ENCODE measurements at places on chromosomes 12 and 14.

DNA sequence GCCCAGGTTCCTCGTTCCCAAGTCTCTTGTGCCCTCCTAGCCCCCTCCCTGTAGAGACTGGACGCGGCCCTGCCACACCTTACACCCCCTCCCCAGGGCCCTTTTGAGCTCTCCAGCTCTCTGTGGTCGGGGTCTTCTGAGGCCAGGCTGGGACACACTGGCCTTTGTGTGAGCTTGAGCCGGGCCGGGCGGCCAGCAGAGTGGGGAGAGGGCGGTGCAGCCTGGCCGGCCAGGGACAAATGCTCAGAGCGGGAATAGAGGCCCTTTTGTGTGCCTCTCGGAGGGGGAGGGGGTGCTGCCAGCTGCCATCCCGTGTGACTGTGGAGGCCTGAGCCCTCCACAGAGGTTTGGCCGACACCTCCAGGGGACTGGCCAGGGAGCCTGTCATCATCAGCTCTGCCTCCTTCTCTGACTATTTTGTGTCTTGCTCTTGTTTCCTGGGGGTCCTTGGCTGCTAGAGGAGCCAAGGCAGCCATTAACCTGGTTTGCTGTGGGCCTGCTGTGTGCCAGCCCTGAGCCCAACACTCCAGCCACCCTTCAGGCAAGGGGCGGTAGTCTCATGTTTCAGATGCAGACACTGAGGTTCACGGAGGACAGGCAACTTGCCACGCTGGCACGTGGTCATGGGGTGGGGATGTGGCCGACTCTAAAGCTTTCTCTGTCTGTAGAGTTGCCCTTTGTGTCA, 13.6 kb downstream of the FAM222A start:
- no peak for DNase-seq

DNA sequence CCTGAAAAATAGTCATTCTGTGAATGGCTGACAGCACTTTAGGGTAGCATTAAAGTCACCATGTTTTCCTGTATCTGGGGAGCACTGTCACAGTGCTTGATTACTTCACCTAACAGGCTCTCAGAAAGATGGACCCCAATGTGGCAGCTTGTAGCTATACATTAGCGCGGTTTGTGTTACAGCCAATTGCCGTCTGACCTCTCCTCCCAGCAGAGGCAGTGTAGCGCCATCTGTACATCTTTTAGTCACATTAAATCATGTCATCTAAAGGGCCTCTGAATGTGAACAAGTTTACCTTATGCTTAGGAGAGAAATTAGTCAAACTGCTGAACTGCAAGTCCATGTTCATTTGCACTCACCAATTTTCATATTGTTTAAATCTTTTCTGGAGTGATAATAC, 113.7 kb downstream of the LMO3 start:
- DNase-seq = no peak

DNA sequence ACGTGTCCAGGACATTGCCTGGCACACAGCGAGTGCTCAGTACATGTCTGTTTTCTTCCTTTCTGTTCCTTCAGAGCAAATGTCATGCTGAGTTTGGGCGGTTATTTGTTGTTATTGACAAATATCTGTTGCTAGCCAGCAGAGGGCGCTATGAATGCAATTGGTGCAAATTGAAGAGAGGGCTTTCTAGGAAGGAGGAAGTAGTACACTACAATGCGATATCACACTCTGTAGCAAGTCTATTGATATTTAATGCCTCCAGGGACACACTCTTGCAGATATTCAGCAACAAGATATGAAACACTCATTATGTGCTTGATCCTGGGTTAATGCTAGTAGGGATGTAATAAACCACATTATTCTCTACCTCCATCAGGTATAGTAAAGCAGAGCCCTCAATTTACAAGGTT, 267.3 kb upstream of the SRRM4 start:
- DNase-seq = peak; percentile 3

DNA sequence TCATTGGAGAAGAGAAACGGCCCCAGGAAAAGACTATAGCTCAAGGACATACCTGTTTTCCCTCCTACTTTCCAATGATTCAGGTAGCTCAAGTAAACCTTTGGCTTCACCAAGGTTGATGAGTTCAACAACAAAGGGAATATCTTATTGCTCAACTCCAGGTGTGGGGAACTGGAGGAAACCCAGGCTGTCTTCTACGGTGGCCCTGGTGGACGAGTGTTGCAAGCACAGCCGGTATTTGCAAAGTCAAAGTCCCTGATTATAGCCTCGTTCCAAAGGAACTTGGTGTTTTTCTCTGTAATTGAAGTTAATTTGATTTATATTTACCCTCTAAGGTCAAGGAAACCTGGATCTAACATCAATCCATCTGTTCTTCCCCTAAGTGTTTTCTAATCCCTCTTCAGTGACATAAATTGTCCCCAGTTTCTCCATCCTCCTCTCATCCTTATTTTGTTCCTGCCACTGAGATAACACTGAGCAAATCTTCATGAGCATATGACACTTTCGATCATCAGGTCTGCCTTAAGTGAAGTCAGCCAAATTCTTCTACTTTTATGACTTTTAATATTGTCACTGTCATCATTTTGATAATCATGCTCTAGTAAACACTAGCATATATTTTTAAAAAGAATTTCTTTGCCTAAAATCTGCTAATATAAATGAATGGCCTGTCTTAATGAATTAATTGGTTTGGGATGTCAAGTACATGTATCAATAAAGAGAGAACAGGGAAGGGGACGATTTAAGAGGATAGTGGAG, 174.6 kb upstream of the TBX3 start:
- no peak for DNase-seq

DNA sequence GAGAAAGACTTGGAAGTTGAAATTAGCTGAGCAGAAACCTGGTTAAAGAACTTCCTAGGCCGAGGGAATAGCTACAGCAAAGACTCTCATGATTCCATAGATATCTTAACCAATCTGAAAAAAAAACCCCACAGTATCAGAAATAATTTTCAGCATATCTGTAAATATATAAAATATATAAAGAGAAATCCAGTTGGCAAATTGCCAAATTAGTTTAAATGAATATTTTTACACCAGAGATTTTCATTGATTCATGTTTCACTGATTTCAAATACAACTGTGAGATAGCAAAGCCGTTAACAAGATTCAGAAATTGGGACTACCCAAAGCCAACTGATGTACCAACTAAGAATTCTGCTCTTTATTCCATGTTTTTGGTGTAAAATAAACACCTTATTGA, 6.8 kb upstream of the PTPRR start:
- no peak for DNase-seq

GRCh38 chr14:69891422-69891821, 12.2 kb downstream of the SMOC1 start:
- DNase-seq = no peak

DNA sequence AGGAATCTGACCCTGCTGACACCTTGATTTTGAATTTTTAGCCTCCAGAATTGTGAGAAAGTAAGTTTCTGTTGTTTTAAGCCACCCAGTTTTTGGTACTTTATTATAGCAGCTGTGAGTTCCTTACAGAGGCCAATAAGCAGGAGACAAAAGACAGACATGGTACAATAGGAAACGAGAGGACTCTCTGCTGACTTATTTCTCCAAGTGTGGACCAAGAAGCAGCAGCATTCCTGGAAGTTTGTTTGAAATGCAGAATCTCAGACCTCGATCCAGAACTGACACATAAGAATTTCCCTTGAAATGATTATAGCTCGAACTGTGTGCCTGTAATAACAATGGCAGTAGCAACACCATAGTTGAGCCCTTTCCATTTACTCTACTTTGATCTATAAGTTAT, 31.9 kb upstream of the LUM start:
- DNase-seq = no peak

- no peak for DNase-seq
Observed at GRCh38 chr12:27576667-27577347, 52.8 kb downstream of the PPFIBP1 start.

- DNase-seq = no peak
Observed at GRCh38 chr12:91859347-91859746, 286.3 kb downstream of the BTG1 start.

GRCh38 chr12:128693115-128693514, 130.6 kb downstream of the SLC15A4 start:
- DNase-seq = no peak

- DNase-seq = no peak
Observed at GRCh38 chr14:69633238-69633637, 21.8 kb downstream of the SUSD6 start.

- DNase-seq = peak; percentile 53
Observed at GRCh38 chr12:3885277-3886094, 12.3 kb upstream of the PARP11 start.

- DNase-seq = peak; percentile 5
Observed at GRCh38 chr12:68981516-68981915, 48.5 kb upstream of the CPM start.

DNA sequence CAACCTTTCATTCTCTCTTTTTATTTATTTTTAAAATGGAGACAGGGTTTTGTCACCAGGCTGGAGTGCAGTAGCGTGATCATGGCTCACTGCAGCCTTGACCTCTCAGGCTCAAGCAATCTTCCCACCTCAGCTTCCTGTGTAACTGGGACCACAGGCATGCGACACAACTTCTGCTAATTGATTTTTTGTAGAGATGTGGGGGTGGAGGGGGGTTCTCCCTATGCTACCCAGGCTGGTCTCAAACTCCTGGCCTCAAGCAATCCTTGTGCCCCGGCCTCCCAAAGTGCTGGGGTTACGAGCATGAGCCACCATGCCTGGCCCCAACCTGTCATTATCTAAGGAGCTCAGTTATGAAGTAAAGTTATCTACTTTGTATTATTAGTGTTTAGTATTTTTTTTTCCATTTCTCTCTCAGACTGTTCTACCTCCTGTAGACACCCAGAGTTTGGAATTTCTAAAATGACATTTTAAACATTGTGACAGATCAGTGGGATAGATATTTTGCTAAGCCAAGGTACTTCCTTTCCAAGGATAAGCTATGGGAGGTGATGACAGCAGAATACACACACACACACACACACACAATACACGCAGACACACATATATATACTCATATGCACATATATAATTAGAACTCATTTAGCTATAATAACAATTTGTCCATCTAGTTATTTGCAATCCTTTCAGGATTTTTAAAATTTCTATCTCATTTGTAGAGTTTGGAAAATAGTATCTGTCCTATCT, 2.1 kb upstream of the USP44 start:
- DNase-seq = no peak

- no peak for DNase-seq
Observed at GRCh38 chr14:90381999-90382451, 14.8 kb upstream of the CALM1 start.

- no peak for DNase-seq
Observed at GRCh38 chr14:92348154-92348553, 25.2 kb downstream of the SLC24A4 start.

DNA sequence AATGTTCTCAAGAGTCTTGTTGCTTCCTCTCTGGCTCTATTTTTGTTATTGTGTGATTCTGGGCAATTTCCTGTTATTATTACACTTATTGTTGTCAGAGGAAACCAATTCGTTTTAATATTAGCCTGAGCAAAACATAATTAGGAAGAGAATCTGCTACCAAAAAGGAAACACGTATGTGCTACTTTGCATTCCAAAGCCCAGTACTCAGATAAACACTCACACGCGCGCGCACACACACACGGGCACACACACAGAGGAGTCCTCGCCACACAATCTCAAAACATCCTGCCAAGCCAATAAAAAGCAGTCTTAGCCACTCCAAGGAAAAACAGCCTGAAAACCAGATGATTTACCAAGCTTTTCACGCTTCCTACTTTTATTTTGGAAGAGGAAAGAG, 400.7 kb downstream of the NUAK1 start:
- no peak for DNase-seq

- no peak for DNase-seq
Observed at GRCh38 chr12:53005215-53005985, 856 bp upstream of the EIF4B start.

- DNase-seq = no peak
Observed at GRCh38 chr12:50677858-50678257, 86.0 kb upstream of the ATF1 start.

GRCh38 chr12:44775901-44776300, 100.2 kb downstream of the NELL2 start:
- no peak for DNase-seq

DNA sequence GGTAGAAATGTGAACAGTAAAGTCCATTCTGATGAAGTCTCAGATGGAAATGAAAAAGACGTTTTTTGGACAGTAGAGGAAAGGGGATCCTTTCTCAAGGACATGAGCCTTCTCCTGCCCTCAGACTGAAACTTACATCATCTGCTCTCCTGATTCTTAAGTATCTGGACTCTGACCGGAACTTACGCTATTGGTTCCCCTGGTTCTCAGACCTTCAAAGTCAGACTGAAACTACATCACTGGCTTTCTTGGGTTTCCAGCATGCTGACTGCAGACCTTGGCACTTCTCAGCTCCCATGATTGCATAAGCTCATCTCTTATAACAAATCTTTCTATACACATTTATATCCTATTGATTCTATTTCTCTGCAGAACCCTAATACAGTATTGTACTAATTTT, 291.0 kb downstream of the SNAPC1 start:
- no peak for DNase-seq

GRCh38 chr14:106460916-106461315, 934.5 kb downstream of the TMEM121 start:
- DNase-seq = no peak

DNA sequence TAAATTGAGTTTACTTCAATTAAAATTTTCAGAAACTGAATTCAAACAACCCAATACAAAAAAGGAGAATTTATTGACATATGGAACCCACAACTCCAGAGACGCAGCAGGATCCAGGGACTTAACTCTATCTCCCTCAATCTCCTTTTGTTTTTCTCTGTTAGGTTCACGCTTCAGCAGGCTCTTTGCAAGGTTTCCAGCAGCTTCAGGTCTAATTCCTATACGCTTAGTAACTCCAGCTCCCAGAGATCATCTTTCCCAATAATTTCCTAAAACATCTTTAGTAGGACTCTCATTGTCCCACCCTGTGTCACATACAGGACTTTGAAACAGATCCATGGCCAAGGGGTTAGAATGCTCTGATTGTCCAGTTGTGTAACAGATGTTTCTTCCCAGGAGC, 175.2 kb downstream of the RMST start:
- no peak for DNase-seq

DNA sequence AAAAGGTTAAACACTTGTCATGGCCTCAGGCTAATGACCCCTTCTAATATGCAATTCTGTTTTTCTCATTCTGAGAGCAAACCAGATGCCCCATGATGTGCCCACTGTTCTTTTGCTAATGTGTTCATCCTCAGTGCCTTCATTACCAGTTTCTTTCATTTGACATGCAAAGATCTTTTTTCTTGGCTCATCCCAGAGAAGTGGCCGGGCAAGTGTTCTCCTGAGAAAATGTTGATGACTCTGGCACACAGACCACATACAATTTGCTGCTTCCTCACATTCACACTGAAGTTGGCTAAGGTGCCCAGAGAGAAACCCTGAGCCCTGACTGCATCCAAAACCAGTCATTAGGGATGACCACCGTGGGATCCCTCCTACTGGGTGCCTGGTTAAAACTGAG, 833.3 kb downstream of the DIO2 start:
- DNase-seq = no peak

GRCh38 chr12:104522985-104523722, 66.4 kb downstream of the CHST11 start:
- DNase-seq = no peak

DNA sequence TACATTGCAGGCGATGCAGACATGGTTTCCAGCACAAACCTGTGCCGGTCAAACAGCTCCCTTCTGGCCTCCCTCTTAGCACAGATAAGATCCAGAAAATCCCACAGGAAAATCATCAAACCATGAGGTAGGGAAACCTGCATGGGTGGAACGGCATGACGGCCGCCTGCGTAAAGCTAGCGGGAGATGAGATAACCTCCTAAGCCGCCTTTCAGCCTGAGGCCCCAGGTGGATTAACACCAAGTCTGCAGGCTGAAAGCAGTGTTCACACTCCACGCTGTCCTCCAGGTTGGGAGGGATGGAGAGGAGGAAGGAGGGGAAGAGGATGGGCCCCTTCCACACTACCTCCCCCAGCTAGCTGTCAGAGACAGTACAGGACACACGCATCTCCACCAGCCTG, 63.8 kb downstream of the TSPAN11 start:
- no peak for DNase-seq
